ENCODE measurements at places on chromosomes 5 and 9.

GRCh38 chr5:57784121-57784520 is 301.5 kb upstream of the ACTBL2 start:
- DNase-seq = no peak

DNA sequence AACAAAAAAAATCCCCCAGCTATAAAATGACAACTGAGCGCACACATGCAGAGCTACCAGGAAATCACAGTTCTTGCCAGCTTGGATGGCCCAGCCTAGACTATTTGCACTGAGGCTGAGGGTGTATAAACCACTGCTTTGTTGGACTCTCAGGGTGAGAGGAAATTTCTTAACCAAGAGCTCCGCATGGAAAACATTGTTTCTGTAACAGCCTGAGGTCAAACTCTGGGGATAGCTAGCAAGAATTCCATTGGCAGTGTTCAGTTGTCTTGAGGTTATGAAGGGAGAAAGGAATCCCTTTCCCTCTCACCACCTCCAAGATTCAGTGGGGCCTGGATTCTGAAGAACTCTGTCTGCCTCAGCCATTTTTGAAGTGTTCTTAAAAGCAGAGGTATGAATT is 360.0 kb downstream of the OSTF1 start:
- DNase-seq = no peak

DNA sequence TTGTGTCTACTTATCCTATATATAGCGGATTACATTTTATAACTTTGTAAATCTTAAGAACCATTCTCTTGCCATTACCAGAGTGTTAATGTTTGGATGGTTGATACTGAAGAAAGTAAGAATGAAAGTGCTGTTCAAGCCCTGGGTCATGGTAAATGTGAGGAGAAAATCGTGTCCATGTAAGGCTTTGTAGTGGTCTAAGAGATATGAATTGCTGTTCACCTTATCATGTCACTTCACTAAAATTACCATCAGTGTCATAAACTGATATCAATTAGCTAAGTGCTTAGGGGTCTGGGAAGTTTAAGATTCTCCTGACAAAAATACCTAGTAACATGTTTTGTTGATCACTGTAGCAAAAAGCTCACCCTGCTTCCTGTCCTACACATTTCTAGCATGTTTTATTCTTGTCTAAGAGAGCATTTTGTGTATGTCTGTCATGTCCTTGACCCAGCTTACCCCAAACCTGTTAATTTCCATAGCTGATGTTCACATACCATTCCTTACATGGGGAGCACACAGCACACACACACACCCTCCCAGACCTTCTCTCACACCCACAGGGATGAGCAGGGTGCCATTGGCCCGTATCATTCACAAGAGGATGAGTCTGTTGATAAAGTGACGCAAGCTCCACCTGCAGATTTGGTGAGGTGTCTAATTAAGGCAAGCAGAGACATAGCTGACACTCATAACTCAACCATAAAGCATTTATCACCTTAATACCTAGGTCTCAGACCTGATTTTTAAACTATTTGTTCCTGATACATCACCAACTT is 125.1 kb upstream of the PAM start:
- no peak for DNase-seq

- DNase-seq = no peak
Measured at GRCh38 chr5:175170899-175171298, 273.1 kb downstream of the DRD1 start.

DNA sequence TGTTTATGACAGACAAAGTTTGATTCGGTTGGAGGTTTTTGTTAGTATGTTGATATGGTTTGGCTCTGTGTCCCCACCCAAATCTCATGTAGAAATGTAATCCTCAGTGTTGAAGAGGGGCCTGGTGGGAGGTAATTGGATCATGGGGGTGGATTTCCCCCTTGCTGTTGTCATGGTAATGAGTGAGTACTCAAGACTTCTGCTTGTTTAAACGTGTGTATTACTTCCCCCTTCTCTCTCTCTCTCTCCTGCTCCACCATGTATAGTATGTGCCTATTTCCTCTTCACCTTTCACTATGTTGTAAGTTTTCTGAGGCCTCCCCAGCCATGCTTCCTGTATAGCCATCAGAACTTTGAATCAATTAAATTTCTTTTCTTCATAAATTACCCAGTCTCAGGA is 415.1 kb downstream of the HCN1 start:
- no peak for DNase-seq

- peak; percentile 73 for DNase-seq
Measured at GRCh38 chr5:180209137-180209581, at the start of gene RASGEF1C. RASGEF1C (minus strand) TSS chr5:180209211; CDS start chr5:180138052, 71,159 bp downstream.

- no peak for DNase-seq
Measured at GRCh38 chr5:160082614-160083500, 36.4 kb downstream of the PWWP2A start.

GRCh38 chr5:40904205-40904993 is 4.9 kb upstream of the C7 start:
- peak; percentile 48 for DNase-seq

DNA sequence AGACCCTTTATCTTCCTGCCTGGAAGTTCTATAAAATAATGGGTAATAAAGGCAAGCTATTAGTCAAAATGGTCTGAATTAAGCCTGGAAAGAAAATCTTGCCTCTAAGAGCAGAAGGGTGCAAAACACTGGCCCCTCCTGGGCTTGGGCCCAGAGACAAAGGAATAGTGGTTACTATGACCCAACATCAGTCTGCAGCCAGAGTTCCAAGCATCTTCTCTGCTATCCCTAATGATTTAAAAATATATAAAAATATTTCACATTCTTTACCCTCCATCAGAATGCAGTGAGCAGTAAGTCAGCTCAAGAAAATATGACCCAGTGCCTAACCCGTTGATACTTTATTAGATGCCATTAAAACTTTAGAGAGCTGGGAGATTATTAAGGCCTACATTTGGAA is 14.7 kb downstream of the TNFAIP8 start:
- no peak for DNase-seq

- no peak for DNase-seq
Measured at GRCh38 chr5:135332519-135333150, 66.4 kb downstream of the MACROH2A1 start.

DNA sequence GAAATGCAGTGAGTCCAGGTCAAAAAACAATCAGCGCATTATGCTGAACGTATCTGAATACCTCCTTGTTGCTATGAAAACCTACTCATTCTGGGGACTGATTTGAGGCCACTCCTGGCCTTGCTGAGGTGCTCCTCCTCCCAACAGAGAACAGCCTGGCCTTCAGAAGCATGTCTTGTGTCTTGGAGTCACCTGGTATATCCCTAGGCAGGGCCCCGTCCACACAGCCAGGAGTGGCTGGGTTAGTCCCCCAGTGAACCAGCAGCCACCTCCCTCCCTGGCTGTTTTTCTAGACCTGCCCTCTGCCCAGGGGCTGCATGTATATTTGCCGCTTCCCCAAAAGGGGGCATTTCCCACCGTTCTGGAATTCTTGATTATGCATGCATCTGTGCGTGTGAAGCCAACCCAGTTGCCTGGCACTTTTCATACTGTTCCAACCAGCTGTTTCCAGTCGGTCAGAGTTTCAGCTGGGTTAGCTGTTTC is 99.2 kb upstream of the SPATA31C2 start:
- DNase-seq = no peak

GRCh38 chr5:131682826-131683225 is 47.8 kb upstream of the RAPGEF6 start:
- DNase-seq = no peak

DNA sequence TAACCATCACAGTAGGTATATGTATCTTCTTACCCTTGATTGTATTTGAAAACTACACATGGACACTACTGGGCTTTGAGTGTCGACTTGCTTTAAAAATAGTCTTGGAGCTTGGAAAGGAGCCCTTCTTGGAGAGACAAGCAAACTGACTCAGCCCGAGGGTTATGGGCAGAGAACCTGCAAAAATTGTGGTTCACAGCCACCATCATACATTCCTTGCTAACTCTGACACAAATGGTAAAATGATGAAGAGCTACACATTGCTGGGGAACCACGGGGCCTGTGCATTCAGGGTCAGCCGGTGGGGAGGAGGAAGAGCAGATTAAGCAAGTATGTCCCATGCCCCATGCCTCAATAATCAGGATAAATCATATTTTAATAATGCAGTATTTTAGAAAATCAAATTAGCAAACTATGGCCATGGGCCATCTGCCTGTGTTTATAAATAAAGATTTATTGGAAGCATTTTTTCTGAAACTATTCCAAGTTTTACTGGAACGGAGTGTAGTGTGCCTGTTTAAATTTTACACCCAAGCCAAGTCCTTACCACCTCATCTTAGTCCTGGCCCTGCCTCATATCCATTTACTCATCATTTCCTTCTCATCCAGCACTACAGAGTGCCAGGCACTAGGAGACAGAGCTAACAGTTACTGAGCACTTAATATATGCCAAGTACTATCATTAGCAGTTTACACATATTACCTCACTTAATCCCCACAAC is 195.7 kb downstream of the PALM2AKAP2 start:
- DNase-seq = no peak

- no peak for DNase-seq
Measured at GRCh38 chr9:72674961-72675360, 153.6 kb downstream of the TMC1 start.

DNA sequence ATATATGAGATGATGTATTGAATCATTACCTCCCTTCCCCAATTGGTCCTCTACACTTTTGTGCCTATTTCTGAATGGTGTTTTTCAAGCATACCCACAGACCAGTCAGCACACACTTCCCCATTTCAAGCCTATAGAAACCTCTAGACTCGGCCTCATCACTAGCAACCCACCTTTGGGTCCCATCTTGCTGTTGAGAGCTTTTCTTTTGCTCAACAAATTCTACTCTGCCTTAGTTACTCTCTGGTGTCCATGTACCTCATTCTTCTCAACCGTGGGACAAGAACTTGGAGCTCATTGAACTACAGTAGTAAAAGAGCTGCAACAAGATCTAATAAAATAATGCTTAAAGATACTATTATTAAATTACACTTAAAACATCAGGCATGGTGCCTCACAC is 49.0 kb upstream of the KDM4C start:
- DNase-seq = no peak

DNA sequence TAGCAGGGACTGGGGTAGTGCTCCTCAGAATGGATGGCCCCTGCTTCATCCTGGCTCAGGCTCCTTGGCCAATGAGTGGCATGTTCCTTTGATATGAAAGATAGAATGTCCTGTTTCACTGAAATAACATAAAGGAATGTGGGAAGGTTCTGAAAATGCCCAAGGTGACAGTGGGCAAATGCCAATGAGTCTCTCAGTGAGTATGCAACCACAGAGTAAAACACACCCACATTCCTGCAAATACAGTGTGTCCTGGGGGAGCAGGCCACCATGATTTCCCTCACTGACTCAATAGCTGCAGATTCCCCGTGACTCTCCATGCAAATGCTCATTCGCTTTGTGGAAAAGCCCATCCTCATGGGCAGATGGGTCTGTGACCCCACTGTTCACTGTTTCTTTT is 36.4 kb downstream of the ZNF366 start:
- DNase-seq = no peak

- no peak for DNase-seq
Measured at GRCh38 chr5:57618767-57619381, 136.3 kb upstream of the ACTBL2 start.

DNA sequence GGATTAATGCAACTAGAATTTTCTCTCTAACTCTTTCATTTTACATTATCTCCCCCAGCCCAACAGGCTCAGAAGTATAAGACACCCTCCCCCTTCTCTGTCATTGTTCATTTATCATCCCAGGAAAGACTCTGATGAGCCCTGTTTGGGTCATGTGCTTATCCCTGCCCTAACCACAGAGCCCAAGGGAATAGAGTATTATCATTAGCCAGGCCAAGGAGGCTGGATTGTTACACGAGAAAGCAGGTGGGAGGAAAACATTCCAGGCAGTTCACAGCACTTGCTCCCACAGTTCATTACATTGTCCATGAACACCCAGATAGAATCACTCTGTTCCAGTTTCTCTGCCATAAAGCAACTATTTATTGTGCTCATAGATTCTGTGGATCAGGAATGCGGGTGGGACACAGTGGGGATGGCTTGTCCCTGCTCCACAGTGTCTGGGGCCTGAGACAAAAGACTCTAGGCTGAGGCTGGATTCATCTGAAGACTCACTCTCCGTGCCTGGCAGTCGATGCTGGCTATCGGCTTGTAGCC is 59.5 kb upstream of the TMEM215 start:
- DNase-seq = no peak

- DNase-seq = peak; percentile 51
Measured at GRCh38 chr5:103414604-103415003, 148.0 kb downstream of the NUDT12 start.

- no peak for DNase-seq
Measured at GRCh38 chr9:99894826-99895225, 11.6 kb upstream of the STX17 start.

GRCh38 chr9:105344283-105344682 is 99.8 kb downstream of the SLC44A1 start:
- no peak for DNase-seq

DNA sequence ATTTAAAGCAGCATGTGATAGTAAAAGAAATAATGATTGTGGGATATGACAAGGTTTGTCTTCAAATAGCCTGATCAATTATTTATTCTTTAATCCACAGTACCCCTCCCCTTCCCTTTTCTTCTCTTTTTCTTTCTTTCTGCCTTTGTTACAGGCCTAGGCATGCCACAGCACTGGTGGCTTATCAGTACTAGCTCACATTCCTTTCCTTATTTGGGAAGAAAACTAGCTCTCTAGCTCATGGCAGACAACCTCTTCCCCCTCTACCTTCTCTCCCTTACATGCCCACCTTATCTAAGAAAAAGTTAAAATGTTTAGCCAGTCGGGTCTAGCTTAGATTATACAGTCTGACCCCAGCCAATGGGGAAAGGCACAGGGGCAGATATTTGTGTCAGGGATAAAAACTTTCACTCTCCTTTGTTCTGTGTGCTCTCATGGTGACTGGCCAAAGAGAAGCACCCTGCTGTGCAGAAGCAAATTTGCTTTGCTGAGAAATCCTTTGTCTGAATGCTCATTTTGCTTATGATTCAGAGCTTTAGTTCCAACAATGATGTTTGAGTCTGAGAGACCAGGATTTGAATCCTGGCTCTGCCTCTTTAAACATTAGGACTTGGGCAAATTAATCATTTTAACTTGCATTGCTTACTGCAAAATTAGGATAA is 75.8 kb upstream of the CDH12 start:
- DNase-seq = no peak

- no peak for DNase-seq
Measured at GRCh38 chr5:103041071-103041676, 78.8 kb downstream of the GIN1 start.

DNA sequence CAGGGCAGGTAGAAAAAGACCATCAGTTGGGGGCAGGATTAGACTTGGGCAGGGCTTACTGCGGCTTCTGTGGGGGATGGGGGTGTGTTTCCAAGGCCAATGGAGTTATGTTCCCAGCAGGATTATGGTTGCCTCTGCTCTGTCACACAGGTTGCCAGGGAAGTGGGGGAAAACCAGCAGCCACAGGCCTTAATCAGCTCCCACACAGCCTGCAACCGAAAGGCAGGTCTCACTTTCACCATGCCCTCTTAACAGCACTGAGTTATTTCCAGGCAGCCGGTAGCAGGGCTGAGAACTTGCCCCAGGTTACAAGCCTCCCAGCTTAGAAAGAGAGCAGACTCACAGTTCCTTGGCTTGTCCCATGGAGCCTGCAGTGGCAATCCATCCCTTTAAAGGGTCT is 205.5 kb downstream of the FGF10 start:
- no peak for DNase-seq

- DNase-seq = peak; percentile 79
Measured at GRCh38 chr9:33452828-33453271, 5.5 kb upstream of the AQP3 start.

Measured in neural crest cell (in vitro differentiated cells).